ENCODE measurements at places on chromosomes 5 and 9.

GRCh38 chr5:61941637-61942036 is 364.4 kb upstream of the KIF2A start:
- DNase-seq, result no peak

DNA sequence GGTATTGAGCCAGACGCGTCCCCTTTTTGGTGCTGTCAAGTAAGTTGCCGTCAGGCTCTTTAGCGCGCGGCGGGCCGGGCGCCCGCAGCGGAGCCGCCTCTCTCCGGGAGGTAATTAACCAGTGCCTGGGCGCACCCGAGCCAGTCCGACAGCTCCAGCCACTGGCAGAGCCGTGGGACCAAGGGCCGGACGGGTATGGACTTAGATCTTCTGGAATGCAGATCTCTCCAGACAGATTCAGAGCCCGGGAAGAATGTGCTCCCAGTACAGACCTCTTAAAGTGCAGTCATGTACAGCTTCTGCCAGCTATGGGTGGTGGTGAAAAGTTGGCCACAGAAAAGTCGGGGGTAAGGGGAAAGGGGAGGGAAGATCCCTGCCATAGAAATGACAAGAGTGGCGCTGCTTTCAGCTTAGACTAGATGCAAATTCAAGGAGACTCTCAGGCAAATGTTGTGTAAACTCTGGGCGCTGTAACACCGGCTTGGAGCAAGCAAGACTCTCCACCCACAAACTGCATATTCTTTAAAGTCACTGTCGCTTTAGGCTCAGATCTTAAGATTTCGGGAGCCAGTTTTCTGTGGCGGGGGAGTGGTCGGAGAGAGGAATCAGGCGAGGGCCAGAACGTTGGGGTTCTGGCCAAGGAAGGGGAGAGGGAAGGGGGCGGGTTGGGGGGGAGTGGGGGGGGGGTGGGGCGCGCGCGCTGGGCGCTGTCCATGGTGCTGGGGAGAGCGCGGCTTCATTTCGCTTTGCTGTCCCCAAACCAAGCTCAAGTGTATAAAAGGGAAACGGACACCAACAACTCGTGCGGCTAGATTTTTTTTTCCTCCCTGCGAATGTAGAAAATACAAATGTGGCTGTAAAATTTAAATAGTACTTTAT is 29.2 kb downstream of the NR2F1 start:
- no peak for DNase-seq

DNA sequence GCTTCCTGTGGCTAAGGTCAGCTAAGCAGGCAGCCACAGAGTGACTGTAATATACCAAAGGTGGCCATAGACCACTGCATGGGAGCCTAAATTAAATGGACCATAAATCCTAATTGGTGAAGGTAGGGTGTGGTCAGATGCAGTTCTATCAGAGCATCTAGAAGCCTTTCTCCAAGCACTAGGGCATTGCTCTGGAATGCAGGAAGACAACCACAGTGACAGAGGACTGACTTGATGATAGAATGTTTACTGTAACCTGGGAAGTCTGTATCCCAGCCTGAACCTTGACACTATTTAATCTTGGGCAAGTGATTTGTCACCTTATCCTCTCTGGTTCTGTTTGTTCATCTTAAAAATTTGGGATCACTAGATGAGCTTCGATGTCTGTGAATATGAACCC is 2.3 kb downstream of the FBXO38 start:
- no peak for DNase-seq

- no peak for DNase-seq
Observed at GRCh38 chr9:127295005-127295404, 30.4 kb downstream of the GARNL3 start.

DNA sequence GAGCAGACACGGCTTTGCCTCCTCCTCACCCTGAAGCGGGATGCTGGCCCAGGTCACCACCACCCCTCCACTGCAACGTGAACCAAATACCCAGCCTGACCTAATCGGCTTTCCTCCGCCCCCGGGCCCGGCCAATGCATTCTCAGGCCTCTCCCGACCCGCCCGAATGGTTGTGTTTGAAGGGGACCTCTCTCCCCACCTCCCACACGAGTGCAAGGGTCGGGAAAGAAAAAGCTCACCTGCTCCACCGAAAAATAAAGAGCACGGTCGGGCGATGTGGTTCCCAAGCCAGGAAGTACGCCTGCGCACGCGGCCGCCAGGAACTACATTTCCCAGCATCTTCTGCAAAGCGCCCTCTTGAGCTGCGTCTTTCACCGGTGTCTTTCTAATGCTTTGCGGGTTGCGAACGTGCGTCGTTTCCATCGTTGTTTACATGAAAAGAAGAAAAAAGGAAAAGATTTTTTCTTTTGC is at the start of gene ZNF883:
TSS of gene ZNF883 (minus strand) at position 282 of the 471 bp plus-strand sequence.
- no peak for DNase-seq

DNA sequence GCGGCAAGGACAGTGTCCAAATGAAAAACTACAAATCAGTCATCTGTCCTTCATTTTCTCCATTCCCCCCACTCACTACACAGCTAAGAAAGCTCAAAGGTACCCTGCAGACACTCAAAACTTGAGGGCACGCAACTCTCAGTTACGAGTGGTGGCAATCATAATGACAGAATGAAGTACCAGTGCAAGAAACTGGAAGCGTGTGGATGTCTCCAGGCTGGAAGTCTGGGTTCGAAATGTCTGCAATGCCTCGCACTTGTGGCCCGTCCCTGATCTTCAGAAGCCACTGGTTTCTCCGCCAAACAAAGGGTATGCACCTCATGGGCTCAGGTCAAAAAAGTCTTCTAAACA is 597 bp upstream of the CENPH start:
- no peak for DNase-seq

DNA sequence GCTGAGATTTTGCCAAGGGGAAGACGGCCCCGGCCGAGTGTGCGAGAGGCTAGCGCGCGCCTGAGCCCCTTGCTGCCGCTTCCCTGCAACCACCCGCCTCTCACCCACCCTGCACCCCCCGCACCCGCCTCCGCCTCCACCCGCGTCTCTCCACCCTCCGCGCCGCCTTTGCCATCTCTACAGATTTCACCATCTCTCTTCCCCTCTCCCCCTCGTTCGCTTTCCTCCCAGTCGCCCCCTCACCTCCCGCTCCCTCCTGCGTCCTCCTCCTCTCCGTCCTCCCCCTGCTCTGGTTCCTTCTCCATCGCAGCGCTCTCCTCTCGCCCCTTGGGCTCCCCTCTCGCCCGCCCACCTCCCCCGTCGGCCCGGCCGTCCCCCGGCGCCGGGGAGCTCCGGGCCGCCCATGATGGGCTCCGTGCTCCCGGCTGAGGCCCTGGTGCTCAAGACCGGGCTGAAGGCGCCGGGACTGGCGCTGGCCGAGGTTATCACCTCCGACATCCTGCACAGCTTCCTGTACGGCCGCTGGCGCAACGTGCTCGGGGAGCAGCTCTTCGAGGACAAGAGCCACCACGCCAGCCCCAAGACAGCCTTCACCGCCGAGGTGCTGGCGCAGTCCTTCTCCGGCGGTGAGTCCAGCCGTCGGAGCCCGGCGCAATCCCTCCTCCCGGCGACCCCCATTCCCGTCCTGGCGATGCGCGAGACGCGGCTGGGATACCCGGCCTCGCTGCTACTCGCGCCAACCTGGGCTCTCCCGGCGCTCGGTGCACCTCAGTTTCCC is at the start of gene PRDM12:
TSS of gene PRDM12 (plus strand) at position 344 of the 778 bp plus-strand sequence. CDS start at position 404, 60 bp downstream.
- no peak for DNase-seq

- DNase-seq, result no peak
Observed at GRCh38 chr5:151952238-151952637, 27.6 kb upstream of the GLRA1 start.

DNA sequence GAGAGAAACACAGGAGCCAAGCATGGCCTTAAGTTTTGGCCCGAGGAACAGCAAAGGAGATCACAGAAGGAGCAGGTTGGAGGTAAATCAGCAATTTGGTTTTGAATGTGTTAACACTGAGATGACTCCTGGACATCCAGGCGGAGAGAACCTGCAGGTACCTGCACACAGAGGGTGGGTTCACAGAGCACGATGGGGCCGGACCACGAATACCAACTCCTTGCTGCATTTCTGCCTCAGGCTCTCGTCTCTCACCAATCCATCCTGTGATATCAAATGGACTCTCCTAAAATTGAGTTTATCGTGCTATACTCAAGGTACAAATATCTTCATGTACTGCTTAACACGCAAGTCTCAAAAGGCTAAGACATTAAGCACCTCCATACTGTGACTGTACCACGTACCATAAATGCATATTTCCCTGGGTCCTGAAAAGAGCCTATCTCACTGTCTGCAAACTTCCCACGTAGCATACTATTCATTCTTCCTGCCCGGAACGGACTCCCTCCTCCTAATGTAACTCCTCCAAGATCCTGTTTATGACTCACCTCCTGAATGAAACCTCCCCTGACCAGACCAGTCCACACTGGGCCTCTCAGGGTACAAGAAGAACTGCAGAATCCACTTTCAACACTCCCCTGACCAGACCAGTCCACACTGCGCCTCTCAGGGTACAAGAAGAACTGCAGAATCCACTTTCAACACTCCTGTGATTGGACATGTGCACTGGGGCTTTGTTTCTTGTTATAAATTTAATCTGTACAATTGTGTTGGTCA is 380.8 kb upstream of the RFX3 start:
- no peak for DNase-seq

GRCh38 chr5:138541511-138542179 is 1.4 kb downstream of the ETF1 start:
- no peak for DNase-seq

DNA sequence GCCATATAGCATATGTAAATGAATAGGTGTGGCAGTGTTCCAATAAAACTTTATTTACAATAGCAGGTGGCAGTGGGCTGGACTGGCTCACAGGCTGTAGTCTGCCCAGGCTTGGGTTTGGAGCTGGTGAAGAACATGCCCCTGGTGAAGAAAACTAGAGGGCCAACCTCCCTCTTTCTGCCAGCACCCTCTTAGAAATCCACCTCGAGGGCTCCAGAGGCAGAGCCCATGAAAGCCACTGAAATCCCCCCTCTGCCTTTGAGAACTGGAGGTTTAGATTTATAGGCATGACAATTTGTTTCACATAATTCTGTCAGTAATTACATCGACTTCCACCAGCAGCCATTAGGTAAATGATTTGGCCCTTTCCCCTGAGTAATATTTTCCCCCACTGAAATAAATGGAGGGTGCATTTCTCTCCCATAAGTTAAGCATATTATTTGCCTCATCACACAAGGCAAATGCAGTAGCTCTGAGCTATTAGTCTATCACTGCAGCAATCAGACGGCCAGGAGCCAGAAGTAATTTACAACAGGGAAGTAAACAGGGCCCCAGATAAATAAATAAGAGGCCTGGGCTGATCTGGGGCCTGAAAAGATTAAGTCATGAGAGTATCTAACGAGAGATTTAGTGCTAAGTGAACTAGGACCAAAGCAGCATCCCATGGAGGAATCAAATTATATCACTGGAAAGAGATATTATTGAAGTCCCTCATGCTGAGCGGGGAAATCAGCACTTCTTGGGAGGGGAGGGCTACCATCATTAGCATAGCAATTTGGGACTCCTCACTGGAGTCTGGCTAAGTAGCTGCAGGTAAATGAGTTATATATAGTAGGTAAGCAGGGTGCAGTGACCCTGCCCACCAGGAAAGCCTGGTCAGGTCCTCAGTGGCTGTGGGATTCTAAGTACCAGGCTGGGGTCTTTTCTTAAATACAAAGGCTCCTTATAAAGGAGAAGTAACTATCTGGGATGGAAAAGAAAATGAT is 123.9 kb downstream of the SLIT3 start:
- no peak for DNase-seq

DNA sequence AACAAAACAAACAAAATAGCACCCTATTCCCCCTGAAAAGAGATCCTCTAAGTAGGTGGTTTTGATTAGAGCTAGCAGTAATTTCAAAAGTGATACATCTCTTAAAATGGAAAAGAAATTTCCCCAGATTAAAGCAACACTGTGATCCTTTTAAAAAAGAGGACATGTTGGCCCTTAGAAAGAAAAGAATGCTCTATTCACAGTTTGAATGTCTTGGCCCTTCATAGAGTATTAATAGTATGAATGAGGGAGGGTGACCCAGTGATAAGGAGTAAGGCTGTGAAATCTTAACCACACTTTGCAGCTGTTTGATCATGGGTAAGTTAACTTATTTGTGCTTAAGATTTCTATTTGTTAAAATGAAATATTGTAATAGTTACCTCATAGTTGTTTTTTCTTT is 467.7 kb upstream of the MEF2C start:
- DNase-seq, result no peak

- no peak for DNase-seq
Observed at GRCh38 chr5:122436615-122437014, 124.6 kb downstream of the SNCAIP start.

DNA sequence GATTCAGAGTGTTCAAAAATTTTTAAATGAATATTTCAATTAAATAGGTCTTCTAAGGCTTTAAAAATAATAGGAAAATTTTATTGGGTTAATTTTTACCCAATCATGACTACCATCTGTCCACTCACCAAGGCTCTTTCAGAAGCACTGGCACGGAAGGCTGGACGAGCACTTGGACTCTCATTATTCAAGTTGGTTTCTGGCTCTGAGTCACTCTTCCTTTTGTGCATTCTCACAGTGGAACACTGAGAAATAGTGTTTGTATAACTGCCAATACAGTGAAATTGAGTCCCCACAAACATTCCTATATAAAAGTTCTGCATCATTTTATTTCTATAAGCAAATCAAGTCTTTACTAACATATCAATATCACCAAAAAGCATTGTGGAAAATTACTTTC is 1149.0 kb downstream of the EFNA5 start:
- no peak for DNase-seq

- DNase-seq, result no peak
Observed at GRCh38 chr5:72245546-72245945, 74.5 kb downstream of the MRPS27 start.

DNA sequence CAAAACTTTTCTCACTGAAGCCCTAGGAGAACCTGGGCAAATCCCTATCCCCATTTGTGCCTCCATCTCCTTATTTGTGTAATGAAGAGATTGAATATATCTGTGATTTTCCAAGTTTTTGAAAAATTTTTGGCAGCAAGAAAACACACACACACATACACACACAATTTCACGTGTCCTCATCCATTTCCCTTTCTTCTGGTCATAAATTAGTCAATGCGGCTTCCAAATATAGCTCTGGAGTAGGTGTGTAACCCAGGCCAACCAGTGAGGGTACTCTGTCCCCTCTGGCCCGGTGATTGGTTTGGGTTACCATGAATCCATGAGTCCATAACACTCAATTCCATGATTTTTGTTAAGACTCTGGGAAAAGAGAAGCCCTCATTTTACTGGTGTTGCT is 12.7 kb downstream of the CSF1R start:
- DNase-seq, result no peak

DNA sequence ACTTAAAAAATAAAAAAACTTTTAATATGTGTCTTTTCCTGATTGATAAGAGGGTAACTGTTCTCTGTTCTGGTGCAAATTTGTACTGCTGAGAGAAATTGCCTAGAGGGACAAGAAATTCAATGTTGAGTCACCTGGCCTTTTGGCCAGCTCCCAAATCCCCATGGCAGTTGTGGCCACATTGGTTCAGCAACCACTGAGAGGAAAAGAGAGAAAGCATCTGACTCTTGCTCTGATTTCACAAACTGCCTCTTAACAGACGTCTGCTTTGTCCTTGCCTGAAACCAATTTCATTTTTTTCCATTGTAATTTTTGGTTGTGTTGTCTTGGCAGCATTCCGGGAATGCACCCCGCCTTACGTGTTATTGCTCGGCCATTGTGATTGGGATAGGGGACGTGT is 42.4 kb downstream of the NTRK2 start:
- DNase-seq, result no peak

Data from activated gamma-delta T cell treated with anti-CD3 and anti-CD28 coated beads, Interleukin-2, amount 50 U/mL, for 16 hours (primary cell).